T-helper 1 cell (primary cell): ENCODE measurements at places on chromosomes 6 and 20.

GRCh38 chr20:10402938-10403608 lies 30.9 kb downstream of the MKKS start:
- DNase-seq: no peak

- DNase-seq: no peak
Measured at GRCh38 chr6:41573985-41574384, 27.8 kb downstream of the FOXP4 start.

DNA sequence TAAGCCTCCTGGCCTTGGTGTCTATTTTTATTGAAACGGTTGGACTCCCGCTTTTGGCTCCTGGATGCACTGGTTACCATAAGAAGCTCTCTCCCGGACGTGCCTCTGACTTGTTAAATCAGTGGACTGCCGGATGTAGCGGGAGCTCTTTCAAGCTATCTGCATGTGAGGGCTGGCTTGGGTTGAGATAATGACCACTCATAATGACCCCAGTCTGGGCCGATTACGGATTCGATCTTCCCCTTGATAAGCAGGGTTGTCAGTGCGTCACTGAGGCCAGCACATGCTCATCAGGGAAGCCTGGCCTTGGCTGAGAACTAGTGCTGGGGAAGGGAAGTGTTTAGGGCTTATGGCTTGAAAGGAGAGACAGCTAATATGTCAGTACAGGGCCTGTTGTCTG lies 528.1 kb downstream of the CDH26 start:
- DNase-seq: no peak

- no peak for DNase-seq
Measured at GRCh38 chr6:71454056-71454455, 165.4 kb downstream of the OGFRL1 start.

DNA sequence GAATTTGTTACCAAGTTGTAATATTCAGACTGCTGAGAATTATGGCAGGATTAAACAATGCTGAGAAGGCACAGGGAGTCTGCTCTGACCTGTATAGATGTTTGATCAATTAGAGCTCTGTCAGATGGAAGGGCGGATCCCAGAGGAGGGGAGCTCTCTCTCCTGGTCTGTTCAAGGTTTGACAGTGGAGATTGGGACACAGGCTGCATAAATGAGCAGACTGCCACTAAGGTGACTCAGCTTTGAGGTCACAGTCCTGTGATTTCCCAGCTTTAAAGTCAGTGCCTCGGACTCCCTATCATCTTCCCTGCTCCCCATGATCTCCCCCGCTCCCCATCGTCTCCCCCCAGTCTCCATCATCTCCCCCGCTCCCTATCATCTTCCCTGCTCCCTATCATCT lies 59.2 kb upstream of the SLC22A23 start:
- DNase-seq: no peak

DNA sequence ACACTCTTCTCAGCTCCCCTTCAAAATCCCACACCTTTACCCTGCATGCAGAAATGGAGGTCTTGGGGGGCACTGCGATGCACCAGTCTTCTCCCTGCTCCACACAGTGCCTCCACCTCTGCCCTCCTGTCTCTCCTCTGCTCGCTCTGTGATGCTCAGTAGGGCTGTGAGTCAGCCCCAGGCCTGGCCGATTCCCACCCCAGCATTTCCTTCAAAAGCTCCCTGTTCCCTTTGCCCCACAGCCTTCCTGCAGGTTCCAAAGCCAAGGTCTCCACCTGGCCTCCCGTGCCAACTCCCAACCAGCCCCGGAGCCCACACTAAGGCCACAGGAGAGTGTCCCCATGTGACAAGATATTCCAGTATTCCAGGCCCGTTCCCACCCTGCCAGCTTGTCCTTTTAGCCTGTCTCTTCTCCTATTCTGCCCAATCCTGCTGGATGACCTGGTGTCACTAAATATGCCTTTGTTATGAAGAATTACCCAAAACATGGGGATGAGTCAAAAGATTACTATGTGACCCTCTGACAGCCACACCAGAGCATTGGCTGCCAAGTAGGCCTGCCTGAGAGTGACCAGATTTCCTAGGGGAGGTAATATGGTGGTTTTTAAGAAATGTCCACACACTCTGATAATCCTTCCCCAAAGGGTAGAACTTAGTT lies 118.9 kb upstream of the NXT1 start:
- no peak for DNase-seq

DNA sequence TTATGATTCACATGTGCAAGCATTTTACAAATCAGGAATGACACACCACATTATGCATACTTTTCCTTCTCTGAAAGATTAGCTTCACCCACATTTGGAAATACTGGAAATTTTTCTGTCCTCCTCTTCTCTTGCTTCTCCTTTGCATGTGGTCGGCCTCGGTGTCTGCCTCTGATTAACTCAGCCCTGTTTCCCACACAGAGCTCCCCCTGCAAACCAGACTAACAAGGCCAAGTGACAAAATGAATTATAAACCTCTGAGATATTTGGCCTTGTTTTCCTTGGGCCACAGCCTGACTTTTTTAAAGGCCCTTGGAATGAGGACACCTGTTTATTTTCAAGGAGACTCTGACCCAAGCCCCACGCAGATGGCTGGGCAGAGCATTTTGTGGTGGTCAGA lies 9.0 kb upstream of the CCN6 start:
- no peak for DNase-seq

GRCh38 chr6:18388271-18388670 lies 1.1 kb downstream of the RNF144B start:
- DNase-seq: no peak

GRCh38 chr20:15362849-15363248 lies 1025.4 kb upstream of the FLRT3 start:
- no peak for DNase-seq

DNA sequence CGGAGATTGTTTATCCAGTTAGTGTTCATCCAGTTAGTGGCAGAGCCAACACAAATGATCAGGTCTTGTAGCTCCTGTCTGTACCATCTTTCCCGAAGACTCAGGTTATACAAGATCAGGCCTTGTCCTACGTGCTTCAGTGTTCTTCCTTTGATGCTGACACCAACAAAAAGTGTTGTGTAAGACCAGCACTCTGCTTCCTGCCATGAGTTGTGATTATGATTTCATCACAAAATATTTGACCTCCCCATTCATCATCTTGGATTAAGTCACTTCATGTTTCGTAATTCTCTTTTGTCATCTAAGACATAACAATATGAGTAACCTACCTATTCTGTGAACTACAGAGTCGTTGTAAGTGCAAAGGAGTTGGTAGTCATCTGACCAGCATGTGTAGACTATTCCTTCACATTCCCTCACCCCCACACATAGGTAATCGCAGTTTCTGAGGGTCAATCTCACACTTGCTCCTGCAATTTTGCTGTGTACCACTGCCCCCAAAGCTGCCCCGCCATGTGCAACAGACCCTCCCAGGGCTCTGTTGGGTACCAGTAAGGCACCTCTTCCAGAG lies 135.6 kb upstream of the SLC22A23 start:
- DNase-seq: no peak
